ENCODE measurements at places on chromosomes 12 and 14.

DNA sequence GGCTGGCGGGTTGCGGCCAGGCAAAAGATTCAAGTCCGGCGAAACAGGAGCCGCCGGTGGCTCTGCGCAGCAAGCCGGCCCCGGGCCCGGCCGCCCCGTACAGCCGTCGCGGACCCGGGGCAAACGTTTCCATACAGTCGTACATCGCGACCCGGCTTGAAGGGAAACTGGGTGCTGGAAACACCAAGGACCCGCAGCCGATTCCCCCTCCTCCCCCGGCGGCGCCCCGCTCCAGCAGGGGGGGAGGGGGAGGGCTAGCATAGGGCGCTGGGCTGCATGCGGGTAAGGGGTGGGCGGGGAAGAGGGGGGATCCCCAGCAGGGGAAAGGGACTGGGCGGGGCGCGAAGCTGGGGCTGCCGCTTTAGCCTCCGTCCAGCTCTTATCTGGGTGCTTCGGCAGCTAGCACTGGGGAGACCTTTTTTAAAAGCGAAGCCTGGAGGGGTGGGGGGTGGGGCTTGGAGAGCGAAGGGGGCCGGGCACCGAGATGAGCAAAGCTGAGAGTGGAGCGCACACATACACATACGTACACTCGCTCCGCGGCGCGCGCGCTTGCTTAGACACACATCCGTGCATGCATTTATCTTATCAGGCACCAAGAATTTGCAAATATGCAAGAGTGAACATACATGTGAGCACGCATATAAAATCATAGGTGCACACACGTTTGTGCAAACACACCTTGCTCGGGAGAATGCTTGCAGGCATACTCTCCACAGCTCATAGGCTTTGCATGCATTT lies 11.9 kb downstream of the RARG start:
- peak; percentile 89 for DNase-seq

- DNase-seq, result no peak
Observed at GRCh38 chr14:21367582-21368144, 16.2 kb downstream of the SUPT16H start.

DNA sequence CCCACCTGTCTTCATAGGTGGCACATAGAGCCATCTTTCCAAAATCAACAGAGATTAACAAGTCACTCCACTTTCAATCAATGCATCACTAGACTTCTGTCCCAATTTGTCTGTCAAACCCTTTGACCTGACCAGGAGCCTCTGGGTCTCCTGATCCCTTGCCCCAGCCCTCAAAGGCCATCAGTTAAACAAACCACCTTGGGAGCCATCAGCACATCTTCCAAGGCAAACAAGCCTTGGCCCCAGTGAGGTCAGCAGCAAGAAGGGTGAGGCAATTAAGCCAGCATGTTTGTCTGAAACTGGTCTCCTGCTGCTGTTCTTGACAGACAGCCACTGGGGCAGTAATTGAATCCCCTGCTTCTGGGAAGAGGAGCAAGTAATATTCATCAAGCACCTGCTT lies 742.8 kb upstream of the TBX3 start:
- DNase-seq, result no peak

DNA sequence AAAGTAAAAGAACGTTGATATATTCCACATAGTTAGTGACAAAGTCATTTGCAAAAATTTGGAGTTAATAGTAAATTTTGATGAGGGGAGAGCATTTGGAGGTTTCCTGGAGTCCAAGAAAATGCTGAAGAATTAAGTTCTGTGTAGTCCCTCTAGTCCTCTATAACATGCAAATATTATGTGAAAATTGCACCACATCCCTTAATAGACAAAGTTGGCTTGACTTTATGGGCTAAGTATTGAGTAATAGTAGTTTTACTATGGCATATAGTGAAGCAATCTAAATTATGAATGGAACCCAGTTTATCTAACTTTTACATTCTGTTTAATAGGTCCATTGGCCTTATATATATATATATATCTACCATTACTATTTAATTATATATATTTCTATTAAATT lies 66.4 kb upstream of the DCN start:
- DNase-seq, result no peak

DNA sequence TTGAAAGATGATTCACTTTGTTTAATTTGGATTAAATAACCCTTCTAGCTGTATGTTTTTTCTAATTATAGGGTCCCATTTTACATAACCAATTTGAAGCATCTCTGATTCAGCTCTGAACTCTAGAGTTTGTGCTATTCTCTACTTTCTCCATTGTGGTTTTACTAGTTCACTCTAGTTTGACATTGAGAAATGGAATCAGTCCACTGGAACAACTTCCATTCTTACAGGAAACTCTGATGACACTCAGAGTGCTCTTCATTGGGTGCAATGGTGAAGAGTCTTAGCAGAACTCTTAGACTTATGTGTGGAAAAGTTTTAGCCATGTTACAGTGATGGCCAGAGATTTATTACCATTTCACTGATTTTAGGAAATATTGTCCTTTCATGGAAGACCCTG lies 140.7 kb downstream of the DYRK2 start:
- DNase-seq, result no peak

DNA sequence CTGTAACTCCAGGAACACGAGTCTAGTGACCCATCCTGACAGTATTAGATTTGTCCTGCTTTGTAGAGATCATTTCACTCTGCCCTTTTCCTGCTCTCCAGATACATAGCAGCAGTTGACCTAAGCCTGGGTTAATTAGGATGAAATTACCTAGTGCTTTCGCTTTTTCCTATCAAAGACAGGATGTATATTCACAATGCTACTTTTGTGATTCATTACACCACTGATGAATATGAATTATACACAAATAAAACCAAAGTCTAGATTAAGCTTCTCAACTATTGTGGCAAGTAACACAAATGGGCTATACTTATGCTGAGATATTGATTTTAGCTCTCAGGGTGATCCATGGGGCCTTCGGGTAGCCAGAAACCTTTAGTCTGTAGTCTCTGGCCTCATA lies 17.9 kb downstream of the CERS5 start:
- no peak for DNase-seq

DNA sequence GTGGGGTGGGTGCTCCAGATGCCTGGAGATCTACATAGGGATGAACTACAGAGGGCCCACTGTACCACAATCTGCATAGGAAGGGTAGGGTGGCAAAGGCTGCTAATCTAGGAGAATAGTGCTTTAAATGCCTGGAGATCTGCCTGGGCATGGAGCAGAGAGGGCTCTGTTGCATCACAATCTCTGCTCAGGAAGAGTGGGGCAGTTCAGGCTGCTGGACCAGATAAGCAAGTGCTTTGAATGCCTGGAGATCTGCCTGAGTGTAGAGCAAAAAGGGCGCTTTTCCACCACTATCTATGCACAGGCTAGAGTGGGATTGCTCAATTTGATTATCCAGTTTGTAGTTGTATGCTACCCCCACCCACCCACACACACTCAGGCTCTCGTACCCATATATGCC lies 886.3 kb upstream of the SEL1L start:
- no peak for DNase-seq

GRCh38 chr12:64660237-64661018 lies 50.1 kb downstream of the RASSF3 start:
- no peak for DNase-seq

GRCh38 chr14:73311708-73312030 lies 74.4 kb downstream of the PAPLN start:
- no peak for DNase-seq

DNA sequence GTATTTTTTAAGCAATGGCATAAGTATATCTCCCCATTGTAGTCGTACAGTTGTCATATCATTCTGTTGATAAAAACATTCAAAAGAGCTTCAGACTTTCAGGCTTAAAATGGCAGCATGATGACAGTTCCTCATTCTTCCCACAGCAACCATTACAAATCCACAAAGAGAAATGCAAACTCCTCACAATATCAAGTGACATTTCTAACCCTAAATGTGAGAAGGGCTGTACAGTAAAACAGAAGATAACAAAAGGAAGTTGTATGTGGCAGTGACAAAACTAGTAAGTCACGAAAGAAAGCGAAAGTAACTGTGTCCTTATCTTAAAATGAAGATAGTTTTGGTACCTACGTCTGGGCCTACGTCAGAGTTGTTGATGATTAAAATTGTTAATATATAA lies 46.7 kb downstream of the GXYLT1 start:
- DNase-seq, result peak; percentile 43

GRCh38 chr14:30621354-30621939 lies 672 bp upstream of the SCFD1 start:
- DNase-seq, result peak; percentile 16

GRCh38 chr12:102959391-102959790 lies 1.9 kb downstream of the ASCL1 start:
- no peak for DNase-seq

All from activated CD4-positive, alpha-beta T cell treated with anti-CD3 and anti-CD28 coated beads, Interleukin-2, amount 10 ng/mL, durations not matched to agents 7 days and 5 days (primary cell).